IPS DF 6.9 (cell line): ENCODE measurements at places on chromosomes 11 and 22.

GRCh38 chr11:104917271-104918112, 19.2 kb upstream of the CASP12 start:
- DNase-seq, result no peak

GRCh38 chr22:34080433-34080832, 160.2 kb upstream of the LARGE1 start:
- no peak for DNase-seq

DNA sequence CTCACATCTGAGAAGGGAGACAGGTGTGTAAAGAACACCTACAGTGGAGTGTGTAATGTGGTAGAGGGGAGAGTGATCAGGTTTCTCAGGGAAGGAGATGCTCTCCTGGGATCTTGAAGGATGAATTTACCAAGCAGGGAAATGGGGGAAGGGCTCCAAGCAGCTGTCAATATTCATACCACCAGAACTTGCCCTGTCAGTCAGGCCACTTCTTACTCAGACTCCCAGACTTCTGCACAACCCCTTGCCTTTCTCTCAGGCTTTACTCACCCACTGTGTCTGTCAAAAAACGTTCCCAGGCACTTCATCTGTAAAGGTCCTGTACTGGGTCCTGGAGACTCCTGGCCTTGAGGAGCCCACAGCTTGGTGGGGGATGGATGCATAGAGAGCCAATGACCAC, 14.0 kb upstream of the FCHSD2 start:
- DNase-seq, result no peak

DNA sequence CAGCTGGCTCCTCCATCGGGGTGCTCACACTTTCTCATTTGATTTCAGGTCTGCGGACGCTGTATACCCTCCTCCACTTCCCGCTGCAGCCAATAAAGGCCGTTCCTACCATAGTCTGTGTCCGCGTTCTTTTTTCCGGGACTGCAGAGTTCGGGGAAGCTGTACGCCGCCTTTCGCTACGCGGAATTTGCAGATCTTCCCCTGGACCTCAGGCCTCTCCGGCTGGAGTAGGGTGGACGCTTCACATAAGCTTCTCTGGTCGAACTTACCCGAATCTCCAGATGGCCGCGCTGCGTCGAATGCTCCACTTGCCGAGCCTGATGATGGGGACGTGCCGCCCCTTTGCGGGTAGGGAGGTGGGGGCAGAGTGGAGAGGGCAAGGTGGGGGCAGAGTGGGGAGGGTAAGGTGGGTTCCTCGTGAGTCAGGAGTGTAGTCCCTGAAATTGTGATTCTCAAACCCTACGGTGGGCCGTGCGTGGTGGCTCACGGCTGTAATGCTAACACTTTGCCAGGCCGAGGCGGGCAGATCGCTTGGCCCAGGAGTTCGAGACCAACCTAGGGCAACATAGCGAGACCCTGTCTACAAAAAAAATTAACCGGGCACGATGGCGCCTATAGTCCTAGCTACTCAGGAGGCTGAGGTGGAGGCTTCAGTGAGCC, 617 bp downstream of the CSKMT start:
- DNase-seq, result no peak

- no peak for DNase-seq
Observed at GRCh38 chr22:37922191-37922590, 16.1 kb downstream of the MICALL1 start.

GRCh38 chr22:21699643-21700042, 33.8 kb downstream of the PPIL2 start:
- no peak for DNase-seq

- no peak for DNase-seq
Observed at GRCh38 chr11:99960536-99960935, 726.6 kb upstream of the ARHGAP42 start.

GRCh38 chr11:100004541-100004940, 682.5 kb upstream of the ARHGAP42 start:
- no peak for DNase-seq

DNA sequence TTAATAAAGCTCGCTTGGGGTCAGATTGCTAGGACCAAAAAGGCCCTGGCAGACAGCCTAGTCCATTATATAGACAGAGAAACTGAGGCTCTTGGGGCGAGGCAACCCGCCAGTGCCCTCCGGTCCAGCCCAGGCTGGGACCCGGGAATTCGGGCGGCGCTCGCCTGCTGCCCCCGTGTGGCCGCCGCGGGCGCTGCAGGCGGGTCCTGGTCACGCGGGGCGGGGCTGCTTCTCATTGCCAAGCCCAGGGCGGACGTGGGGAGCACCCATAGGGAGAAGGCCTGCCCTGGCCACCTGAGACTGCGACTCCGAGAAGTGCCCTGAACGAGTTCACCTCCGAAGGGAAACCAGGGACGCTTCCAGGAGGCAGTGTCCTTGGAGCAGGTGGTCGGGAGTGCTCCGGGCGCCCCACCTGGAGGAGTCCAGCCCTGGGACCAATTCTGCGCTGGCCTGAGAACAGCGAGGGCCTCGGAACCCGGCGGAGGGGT, 36.0 kb upstream of the CSNK1E start:
- no peak for DNase-seq

GRCh38 chr11:84384731-84385130, 1098.6 kb upstream of the CCDC90B start:
- DNase-seq, result peak; percentile 41

GRCh38 chr11:70622091-70622490, 223.8 kb downstream of the CTTN start:
- DNase-seq, result no peak

- no peak for DNase-seq
Observed at GRCh38 chr11:116888024-116888423, 50.6 kb upstream of the APOA1 start.

GRCh38 chr11:17648528-17648927, 70.8 kb upstream of the MYOD1 start:
- DNase-seq, result no peak

GRCh38 chr11:75577207-75577606, 15.2 kb downstream of the SERPINH1 start:
- no peak for DNase-seq

- no peak for DNase-seq
Observed at GRCh38 chr11:46114378-46114777, 6.9 kb downstream of the PHF21A start.

DNA sequence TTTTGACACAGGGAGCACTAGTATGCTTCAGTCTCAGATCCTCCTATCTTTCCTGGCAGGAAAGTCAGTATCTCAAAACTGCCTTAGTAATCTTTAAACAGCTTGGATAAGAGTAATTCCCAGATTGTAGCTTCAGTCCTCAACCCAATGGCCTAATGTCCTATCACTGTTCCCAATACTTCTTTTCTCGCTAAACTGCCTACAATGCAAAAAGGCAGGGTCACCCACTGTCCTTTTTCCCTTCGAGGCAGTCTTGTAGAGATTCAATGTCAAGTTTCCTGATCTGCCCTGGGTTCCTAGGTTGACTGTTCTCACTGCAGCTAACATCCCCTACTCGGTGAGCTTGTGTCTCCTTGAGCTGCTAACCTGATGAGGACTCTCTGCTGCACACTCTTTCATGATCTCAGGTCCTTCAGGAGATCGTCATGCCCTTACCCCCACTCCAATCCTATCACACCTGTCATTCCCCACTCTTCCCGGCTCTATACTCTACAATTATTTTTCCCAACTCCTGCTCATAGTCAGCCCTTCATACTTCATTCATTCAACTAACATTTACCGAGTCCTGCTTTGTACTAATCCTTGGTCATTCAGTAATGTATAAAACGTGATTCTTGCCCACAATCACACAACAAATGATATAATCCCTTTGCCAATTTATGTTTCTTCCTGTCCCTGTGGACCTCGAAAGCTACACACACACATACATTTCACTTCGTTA, 904 bp downstream of the C2CD3 start:
- no peak for DNase-seq

DNA sequence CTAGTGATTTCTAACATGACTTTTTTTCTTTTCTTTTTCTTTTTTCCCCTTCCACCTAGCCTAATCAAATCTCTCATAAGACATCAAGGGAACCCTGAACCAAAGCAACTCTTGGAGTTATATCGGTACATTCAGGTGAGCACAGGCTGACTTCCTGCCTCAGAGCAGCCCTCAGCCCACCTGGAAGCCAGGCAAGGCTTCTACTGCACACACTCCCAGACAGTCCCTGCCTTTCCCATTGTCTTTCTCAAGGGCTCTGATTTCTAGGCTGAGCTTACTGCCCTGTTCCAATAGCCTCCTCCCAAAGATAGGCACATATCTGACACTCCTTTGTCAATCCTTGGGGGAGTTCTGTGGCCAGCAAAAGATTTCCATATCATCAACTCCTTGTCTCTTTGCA, 629.5 kb downstream of the NTM start:
- no peak for DNase-seq

GRCh38 chr11:33214187-33214586, 43.0 kb upstream of the HIPK3 start:
- no peak for DNase-seq

DNA sequence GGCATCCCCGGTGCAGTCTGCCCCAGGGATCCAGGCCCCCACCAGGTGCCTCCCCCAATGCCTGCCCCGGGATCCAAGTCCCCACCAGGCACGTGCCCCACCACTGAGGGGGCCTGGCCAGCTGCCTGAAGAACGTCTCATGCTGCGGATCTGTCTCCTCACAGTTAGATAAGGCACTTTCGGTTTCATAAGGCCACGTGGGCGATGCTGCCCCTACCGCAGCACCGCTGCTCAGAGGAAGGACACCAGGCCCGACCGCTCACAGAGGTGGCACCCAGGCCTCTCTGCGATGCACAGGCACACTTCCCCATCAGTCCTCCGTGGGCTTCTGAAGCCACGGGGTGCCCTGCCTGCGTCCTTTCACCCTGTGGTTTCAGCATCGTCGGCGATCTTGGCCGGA, 68.1 kb upstream of the BID start:
- DNase-seq, result no peak

- DNase-seq, result peak; percentile 54
Observed at GRCh38 chr22:29306835-29307595, 565 bp downstream of the GAS2L1 start.

DNA sequence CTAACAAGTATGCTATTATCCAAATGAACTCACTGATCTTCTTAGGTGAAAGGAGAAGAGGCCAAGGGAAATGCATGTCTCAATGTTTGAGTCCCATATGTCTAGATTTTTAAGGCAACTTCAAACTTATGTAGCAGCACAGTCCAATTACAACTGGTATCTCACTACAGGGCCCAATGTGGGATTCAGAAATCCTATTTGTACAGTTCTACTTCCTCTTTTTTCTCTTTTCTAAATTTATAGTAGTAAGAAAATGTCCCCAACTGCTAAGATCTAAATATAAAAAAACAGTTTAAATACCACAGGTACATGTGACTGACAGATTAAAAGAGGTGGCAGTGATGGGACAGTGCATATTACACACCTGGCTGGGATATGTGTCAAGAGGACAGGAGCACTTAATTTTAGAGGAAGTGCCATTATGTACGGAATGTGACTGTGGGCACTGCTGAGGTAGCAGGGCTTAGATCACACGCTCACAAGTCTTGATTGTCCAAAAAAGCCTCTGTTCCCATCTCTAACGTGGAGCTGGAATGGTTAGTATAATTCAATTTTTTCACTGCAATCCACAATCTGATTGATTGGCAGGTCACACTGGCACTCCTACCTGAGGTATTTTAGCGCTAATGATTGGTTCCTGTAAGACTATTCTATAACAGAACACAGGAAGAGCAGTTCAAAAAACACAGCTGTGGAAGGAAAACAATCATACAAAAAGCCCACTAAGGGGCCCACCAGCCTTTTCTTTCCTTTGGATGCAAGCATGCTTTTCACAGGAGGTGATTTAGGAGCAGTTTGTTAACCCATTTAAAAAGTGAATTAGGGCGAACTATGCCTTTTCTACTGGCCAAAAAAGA, 34.6 kb downstream of the APOL5 start:
- DNase-seq, result no peak

DNA sequence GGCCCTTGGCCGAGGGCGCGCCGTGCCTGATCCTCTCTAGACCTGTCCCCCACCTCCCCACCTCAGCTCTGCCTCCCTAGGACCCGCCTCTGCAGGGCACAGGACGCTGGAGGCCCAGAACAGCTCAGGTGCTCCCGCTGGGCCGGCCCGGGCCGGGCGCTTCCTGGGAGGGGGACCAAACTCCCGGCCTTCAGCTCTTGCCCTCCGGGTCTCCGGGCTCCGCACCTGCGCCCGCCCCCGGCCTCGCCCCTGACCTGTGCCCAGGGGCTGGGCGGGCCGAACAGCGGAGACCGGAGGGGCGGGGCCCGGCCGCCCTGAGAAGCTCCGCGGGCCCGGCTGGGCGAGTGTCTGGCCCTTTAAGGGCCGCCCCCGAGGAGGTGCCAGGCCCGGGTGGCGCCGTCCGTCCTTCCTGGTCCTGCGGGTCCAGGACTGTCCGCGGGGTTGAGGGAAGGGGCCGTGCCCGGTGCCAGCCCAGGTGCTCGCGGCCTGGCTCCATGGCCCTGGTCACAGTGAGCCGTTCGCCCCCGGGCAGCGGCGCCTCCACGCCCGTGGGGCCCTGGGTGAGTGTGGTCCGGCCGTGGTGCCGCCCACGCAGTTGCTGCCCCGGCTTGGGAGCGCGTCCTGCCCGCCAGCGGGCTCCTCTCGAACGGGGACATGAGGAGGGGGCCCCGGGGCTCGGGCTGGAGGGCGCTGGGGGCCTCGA, at the start of gene SSH3:
TSS of gene SSH3 (plus strand) at position 399 of the 703 bp plus-strand sequence. CDS start at position 495, 96 bp downstream.
- DNase-seq, result no peak

GRCh38 chr11:6911948-6912347, 8.9 kb upstream of the OR2D3 start:
- DNase-seq, result no peak

DNA sequence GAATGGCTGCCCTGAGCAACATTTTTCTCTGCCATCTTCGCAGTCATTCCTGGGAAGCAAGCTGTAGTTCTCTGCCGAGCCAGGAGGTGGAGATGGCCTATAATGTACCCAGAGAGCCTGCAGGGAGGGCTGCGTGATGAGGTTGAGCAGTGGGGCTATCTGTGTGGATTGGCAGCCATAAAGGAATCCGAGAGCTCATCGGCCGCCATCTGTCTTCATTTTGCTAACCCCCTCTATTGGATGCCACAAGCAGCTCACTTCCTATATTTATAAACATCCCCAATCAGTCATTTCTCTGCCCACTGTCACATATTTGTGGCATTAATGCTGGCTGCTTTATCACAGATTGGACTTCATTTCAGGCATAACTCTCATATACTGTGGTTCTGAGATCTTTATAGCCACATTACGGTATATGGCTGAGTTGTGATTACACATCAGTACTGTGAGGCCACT, 209.5 kb downstream of the NTM start:
- no peak for DNase-seq

- DNase-seq, result no peak
Observed at GRCh38 chr11:74683941-74684481, 47.2 kb downstream of the CHRDL2 start.
